Fibroblast of mammary gland (primary cell): ENCODE measurements at places on chromosomes 2 and 18.

DNA sequence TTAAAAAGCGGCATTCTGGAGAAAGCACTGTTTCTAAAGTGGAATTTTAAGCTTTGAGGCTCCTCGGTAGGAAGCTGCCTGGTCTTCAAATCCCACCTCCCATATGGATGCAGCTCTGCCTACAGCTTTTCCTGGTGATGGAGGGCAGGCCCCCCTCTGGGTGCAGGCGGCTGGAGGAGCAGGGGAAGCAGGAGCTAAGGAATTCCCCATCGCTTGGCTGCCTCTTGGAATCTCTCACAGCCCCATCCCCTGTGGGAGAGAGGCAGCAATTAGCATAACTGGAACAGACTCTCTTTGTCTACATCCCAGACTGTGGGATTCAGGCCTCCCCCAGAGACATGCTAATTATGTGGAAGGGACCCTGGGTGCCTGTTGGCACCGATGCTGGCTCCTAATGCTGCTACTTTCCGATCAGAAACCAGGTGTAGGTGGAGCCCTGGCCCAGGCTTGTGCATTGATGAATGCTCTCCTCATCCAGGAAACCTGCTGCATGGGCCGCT lies 51.3 kb downstream of the LIPG start:
- no peak for DNase-seq

GRCh38 chr2:177211576-177212105 lies 953 bp upstream of the HNRNPA3 start:
- DNase-seq = no peak

GRCh38 chr2:47034973-47035609 lies 119.5 kb upstream of the MCFD2 start:
- no peak for DNase-seq

- no peak for DNase-seq
Observed at GRCh38 chr2:183426825-183427224, 302.6 kb downstream of the NUP35 start.

DNA sequence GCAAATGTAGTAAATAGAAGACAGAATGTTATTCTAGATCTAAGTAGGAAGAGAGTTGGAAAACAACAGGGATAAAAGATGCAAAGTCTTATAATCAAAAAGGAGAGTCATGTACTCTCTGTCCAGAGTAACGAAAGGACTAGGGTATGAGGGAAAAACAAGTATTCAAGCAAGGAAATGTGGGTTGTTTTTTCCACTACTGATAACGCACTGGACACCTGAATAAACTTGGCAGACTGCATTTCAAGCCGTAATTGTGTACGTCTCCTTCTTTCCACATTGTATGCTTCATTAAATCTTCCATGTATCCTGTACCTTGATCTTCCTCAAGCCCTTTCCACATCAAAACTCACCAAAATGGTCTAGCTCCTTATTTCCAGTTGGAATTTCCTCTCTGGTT lies 420.6 kb downstream of the ZEB2 start:
- DNase-seq = no peak

GRCh38 chr18:11995445-11996189 lies 14.3 kb downstream of the IMPA2 start:
- DNase-seq = peak; percentile 81

- DNase-seq = no peak
Observed at GRCh38 chr2:45540942-45541341, 70.1 kb downstream of the SRBD1 start.

DNA sequence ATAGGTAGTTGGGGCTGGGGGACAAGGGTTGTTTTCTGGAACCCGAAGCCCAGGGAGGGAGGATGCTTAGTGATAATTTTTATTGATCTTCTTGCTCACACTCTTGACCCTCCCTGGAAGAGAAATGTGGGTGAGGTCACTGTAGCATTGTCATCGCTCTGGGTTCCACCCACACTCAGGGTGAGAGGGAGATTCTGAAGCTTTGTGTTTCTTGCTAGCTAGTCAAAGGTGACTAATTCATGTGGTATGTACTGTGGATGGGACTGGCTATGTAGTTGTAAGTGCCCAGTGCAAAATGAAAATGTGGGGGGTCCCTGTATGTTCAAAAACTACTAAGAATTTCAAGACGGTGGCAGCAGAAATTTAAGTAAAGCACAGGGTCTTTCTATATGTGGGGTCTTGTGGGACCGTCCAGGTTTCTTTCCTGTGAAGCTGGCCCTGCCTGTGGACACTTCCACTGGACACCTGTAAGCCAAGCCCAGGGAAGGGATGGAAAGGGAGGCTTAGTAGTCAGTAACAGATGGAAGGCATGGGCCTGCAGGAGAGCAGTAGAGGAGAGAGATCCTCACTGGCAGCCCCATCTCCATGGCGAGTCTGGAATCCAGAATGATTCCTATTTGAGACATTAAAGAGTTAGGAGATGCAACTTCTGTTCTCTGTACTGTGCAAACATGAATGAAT lies 35.0 kb downstream of the TSN start:
- peak; percentile 92 for DNase-seq

- DNase-seq = peak; percentile 18
Observed at GRCh38 chr2:40480596-40480995, 28.7 kb upstream of the SLC8A1 start.

GRCh38 chr2:176158855-176159662 lies 2.0 kb downstream of the HOXD3 start:
- DNase-seq = no peak

DNA sequence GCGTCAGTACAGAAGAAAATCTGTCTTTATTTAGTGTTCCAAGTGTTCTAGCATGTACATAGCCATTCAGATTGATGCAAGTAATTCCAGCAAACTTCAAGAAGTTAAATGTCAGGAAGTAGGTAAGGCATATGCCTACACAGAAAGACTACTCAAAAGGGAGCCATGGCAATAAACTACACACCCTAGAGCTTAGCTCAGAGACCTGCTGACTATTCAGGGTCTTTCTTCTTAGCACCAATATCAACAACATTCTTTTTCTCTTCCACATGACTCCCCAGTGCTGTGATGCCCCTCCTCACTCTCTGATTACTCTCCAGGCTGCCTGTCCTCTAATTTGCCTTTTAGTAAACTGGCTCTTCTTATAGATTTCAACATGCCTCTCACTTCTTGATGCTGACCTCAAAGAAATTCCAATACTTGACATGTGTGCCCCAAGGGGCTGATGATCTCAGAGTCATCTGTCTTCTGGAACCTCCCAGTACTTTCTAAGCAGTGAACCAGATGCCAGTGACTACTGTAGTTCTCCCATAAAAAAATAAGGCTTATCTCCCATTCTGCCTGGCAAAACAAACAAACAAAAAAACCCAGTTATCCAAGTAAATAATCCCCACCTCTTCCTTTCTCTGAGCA lies 909.2 kb upstream of the FANCL start:
- DNase-seq = no peak

- no peak for DNase-seq
Observed at GRCh38 chr18:48842259-48843061, 108.3 kb downstream of the SMAD7 start.

GRCh38 chr2:195763866-195764265 lies 106.8 kb downstream of the SLC39A10 start:
- peak; percentile 36 for DNase-seq

- DNase-seq = no peak
Observed at GRCh38 chr2:66329081-66329605, 105.8 kb upstream of the MEIS1 start.

GRCh38 chr2:16090650-16091575 lies 150.6 kb downstream of the MYCN start:
- DNase-seq = no peak

- no peak for DNase-seq
Observed at GRCh38 chr2:149021761-149022160, 16.7 kb upstream of the LYPD6B start.

DNA sequence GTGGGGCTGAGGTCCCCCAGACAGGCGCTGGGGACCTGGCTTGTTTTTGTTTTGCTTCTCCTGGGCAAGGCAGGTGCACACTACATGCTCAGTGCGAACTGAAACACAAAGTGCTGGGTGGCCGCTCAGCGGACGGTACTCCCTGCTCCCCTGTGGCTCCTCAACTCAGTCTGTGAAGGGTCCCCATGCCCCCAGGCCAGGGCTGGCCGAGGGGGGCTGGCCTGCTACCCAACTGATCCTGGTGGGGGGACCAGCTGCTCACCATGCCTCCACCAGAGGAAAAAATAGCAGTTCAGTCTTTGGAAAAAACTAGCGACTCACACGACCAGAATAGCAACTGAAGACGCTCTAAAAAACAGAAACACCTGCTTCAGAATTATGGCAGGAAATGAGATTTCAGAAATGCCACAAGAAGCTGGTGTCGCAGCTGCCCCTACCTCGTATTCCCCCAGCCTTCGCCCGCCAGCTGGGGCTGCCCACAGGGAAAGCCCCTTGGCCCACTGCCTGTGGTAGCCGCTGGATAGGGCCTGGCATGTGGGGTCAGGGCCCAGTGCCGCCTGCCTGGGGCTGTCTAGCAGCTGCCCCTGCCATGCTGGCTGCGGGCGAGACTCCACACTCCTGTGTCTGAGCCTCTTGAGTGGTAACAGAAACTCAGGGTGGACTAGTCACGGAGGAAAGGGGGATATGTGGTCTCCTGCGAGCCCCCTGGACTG lies 43.7 kb downstream of the MEX3C start:
- DNase-seq = no peak

DNA sequence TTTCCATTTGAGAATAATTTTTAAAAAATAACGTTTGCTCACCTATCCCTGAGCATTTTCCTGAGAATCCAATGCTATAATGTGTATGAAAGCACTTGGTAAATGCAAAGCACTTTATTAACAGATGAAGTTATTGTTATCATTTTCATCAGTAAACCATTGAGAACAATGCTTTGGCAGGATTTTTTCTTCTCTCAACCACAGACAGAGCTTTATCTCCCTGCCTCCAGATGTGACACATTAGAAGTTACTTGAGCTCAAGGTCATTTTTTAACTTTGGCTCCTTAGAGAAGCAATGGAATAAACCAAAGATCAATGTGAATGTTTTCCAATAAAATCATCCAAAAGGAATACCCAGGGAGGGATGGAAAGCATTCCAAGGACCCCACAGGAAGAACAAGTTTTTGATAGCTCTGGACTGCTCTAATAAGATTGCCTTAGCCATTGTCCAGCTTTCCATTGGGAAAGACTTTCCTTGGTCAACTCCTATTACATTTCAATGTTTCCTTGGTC lies 118.9 kb upstream of the NT5C1B start:
- DNase-seq = no peak

DNA sequence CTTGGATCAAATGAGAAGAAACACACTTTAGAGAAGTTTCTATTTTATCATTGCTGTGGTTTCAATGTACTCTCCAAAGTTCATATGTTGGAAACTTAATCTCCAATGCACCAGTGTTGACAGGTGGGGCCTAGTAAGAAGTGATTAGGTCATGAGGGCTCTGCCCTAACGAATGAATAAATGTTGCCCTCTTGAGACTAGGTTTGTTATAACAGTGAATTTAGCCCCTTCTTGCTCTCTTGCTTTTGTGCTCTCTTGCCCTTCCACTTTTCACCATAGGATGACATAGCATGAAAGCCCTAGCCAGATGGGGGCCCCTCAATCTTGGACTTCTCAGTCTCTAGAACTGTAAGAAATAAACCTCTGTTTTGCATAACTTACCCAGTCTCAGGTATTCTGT lies 664.8 kb downstream of the DCC start:
- no peak for DNase-seq
